ENCODE measurements at places on chromosomes 6 and 20. TPM values are rescaled to one million over a fixed set of nuclear protein-coding genes. Genes with fewer than 3 reads are reported as not detected.

Gene PLEKHG1
- polyA plus RNA-seq, result 34.7 TPM

Gene OR12D1
- polyA plus RNA-seq, result not detected

Gene CCN2
- polyA plus RNA-seq, result 182 TPM

Gene GMPR
- 12.2 TPM for polyA plus RNA-seq

Gene HTR1B
- 0.46 TPM for polyA plus RNA-seq

Gene ENPP1
- polyA plus RNA-seq, result 19.3 TPM

Gene WFDC5
- polyA plus RNA-seq, result not detected

Gene MDFI
- polyA plus RNA-seq, result 37.5 TPM

Gene MRAP2
- 3.2 TPM for polyA plus RNA-seq

Gene DACT2
- 22.2 TPM for polyA plus RNA-seq
